ENCODE measurements at places on chromosomes 4 and X.

- DNase-seq, result no peak
These were observed 66.1 kb upstream of the HGFAC start for GRCh38 chr4:3375688-3376087.

DNA sequence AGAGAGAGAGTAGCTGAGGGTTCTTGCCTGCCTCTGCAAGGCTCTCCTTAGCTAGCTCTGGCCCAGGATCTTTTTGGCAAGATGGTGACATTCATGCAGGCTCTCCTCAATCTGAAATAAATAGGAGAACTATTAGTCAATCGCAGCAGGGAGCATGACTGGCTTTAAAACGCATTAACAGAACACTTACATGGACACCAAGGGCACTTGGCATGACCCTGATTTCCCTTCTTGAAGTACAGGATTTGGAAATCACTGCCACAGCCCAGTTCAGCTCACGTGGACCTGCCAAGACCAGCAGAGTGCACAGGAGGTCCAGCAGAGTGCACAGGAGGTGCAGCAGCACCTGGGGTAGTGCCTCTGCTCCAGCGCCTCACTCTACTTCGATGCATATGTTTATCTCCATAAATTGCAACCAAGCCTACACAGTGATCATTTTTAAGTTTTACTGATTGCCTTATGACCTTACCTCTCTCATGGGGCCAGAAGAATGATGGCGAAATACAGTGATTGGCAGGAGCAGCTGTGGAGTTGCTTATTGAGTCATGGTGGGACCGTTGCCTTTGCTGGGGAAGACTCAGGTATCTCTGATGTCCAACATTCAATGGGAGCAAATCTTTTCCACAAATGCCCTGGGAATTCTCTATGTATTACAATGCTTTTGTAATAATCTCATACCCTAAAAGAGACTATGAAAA is 122.4 kb downstream of the SYNPO2 start:
- DNase-seq, result no peak

GRCh38 chrX:117376460-117376859 is 740.1 kb downstream of the KLHL13 start:
- DNase-seq, result no peak

DNA sequence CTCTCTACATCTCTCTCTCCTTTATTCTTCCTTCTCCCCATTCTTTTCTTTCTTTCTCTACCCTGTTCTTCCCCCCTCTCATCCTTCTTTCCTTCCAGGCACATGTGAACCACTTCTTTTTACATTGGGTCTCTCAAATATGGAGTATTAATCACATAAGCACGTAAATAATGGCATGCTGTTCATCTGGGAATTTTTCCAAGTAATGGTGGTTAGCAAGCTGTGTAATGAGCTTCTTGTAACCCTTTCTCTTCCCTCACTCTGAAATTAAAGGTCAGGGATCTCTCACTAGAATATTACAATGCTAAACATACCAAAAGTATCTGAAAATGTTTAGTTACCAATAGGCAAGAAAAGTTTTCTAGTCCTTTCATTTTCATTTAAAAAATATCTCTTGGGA is 239.9 kb upstream of the TEX13A start:
- DNase-seq, result no peak

DNA sequence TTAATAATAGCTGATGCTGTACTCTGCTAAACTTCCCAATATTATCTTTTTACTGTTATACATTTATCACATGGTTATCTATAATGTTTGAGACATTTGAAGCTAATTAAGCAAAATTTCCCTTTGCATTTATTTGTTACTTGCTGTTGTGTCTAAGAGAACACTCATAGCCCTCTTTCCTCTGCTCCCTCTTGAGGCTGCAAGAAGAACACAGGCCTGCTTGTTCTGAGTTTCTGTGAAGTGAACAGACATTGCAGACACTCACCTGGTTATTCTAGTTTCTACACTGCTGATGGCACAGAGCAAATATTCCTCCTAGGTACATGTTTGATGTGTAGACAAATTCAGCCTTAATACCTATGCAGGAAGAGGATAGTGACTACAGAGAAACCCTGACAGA is 367.8 kb downstream of the GASK1B start:
- no peak for DNase-seq

- no peak for DNase-seq
These were observed 17.4 kb downstream of the MTNR1A start for GRCh38 chr4:186537843-186538521.

DNA sequence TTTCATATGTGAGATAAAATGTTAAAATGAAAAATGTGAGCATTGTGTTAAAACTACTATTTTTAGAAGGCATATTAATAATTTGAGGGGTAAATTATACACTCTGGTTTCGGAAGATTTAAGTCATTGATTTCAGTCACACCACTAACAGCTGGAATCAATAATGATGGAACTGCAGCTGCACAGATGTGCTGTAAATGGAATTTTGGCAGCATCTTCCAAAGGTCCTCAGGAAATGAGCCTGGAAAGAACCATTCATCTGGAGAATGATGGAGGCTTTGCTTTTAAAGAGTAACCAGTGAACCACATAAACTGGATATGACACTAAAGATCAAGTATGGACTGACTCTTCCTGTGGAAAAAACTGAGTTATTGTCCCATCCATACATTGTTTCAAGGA is 759.0 kb upstream of the EPHA5 start:
- no peak for DNase-seq

- DNase-seq, result no peak
These were observed 159.6 kb downstream of the SOWAHB start for GRCh38 chr4:76738086-76738931.

GRCh38 chr4:170868170-170868569 is 778.4 kb upstream of the AADAT start:
- no peak for DNase-seq

- DNase-seq, result no peak
These were observed 24.8 kb downstream of the NHSL2 start for GRCh38 chrX:71935476-71935875.

DNA sequence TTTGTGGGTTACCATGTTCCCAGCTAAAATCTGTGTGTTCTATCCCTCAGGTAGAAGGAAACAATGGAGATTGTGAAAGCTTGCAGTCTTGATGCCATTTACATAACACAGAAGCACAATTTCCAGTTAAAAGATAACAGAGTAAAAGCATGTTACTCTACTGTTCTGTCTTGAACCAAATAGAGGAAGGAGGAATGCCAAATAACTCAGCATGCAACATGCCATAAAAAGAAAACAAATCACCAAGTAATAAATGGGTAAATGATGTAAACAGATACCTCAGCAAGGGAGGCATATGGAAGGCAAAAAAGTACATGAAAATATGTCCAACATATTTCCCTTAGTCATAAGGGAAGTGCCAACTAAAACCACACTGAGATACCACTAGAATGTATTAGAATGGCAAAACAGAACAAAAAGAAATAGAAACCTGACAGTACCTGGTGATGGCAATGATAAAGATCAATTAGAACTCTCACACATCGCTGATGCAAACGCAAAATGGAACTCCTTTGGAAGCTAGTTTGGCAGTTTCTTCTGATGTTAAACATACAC is 502.6 kb upstream of the HS3ST1 start:
- no peak for DNase-seq

- DNase-seq, result no peak
These were observed 255.1 kb downstream of the IL15 start for GRCh38 chr4:141891260-141892120.

DNA sequence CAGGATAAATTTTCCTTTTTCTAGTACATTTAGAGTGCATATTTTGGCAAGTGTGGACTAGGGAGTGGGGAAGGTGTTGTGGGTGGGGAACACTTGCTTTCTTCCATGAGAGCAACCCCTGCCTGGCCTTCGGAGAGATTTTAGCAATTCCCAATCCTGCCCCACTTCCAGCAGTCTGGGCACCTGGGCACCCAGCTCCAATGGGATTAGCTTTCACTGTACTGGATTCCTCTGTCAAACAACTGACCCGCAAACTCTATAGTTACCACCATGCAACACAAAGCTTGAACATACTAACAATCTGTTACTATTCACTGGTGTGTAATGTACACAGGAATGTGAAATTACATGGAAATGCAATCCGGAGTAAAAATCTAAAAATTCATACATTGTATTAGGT is 50.3 kb downstream of the SH3RF1 start:
- DNase-seq, result no peak

DNA sequence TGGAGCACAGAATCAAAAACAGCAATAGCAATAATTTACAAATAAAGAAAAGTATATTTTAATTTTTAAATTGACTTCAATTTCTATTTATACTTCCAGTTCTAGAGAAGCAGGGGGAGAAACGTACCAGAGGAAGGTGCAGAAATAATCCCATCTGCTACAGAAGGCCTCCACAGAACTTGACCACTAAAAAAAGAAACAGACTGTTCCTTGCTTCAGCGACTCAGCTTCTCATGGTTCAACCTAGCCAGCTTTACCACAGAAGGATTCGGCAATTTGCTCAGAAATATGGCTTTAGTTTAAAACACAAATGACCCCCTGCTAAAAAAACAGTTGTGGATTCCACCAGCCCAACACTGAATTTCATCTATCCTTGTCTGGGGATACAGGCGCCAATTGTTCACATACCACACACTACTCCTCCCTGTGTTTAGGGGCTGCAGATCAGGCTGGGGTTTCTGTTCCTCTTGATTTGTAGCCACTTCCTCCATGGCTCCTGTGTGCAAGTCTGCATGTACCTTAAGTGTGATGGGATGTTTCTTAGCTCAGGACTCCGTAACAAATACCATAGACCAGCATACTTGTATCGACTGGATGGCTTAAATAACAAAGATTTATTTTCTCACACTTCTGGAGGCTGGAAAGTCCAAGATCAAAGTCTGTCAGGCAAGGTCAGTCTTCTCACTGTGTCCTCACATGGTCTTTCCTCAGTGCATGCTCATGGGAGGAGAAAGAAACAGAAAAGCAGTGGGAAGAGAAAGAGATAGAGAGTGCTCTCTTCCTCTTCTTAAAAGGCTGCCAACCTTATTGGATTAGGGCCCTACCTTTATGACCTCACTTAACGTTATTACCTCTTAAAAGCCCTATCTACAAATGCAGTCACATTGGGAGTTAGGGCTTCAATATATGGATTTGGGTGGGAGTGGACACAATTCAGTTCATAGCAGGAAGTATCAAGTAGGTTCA is 79.1 kb downstream of the AMOT start:
- DNase-seq, result no peak

- DNase-seq, result no peak
These were observed 307.9 kb upstream of the IGFBP7 start for GRCh38 chr4:57418133-57418532.

DNA sequence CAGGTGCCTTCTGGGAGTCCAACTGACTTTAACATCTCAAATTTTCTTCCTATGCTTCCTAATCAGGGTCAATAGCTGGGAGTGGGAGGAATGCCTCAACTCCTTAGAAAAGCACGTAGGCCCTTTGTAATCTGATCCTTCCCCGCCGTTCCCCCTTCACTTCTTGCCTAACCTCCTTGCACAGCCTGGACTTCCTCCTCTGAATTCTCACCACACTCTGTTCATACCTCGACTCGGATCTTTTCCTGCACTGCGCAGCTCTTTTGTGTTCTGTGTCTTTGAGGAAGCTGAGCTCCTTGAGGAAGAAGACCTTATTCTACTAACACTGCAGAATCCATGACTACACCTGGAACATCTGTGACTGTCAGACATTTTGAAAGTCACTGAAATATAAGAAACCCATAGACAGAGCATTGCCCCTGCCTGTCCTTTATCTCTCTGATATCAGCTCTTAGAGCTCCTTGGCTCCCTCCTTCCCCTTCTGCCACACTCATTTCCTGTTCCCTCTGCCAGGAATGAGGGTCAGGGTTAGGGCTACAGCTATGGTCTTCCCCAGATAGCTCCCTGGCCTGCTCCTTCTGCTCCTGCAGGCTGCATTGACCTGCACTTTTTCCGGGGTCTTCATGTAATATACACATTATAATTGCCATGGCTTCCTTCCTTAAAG is 140.2 kb upstream of the LDB2 start:
- no peak for DNase-seq

DNA sequence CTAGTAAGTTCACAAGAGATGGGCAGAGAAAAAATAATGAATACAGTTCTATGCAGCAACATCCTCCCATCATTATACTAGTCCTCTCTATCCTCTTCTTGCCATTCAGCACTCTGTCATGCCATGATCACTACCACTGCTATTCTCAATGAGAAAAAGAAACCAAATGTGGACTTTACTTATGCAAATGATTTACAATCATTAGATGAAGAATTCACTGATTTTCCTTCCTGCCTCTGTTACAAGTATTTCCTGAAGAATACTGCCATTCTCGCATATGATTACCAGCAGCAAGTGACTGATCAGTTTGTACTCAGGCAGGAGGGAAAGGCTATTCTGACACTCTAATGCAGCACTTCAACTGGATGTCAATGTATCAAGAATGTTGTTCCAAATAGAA is 50.3 kb downstream of the WDFY3 start:
- DNase-seq, result no peak

GRCh38 chrX:122087341-122087740 is 1039.9 kb downstream of the GLUD2 start:
- DNase-seq, result no peak

- no peak for DNase-seq
These were observed 52.5 kb upstream of the ANTXR2 start for GRCh38 chr4:80125252-80126177.

DNA sequence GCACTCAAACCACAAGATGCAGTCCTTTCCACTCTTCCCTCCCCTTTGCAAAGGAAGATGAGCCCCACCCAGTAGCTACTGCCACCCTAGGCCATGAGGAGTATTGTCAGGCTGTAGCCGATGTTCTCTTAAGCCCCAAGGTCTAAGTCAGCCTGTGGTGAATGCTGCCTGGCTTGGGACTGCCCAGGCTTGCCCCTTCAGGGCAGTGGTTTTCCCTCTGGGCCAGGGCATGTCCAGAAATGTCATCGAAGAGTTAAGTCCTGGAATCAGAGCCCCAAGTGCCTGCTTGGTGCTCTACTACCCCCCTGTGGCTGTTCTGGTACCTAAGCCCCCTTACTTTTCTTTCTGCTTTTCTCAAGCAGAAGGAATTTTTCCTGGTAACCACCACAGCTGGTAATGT is 11.8 kb upstream of the PGK1 start:
- DNase-seq, result no peak

DNA sequence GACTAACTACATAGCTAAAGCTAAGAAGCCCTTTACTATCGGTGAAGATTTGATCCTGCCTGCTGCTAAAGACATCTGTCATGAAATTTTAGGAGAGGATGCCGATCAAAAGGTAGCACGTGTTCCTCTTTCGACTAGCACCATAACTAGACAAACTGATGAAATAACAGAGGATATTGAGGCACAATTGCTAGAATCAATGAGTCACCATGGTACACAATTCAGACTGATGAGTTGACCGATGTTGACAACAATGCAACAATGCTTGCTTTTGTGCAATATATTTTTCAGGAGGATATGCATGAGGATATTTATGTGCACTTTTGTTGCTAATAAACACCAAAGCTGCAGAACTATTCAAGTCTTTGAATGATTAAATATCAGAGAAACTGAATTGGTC is 24.3 kb downstream of the TBCK start:
- no peak for DNase-seq

- no peak for DNase-seq
These were observed 119.6 kb downstream of the PAPSS1 start for GRCh38 chr4:107600436-107600835.

All from neural crest cell (in vitro differentiated cells).